ENCODE measurements at places on chromosomes 7 and 10. TPM values are rescaled to one million over a fixed set of nuclear protein-coding genes. Genes with fewer than 3 reads are reported as not detected.

The SUPV3L1 gene
- total RNA-seq, result 21.8 TPM

- H3K4me1 ChIP-seq, result peaks cover 5% of the 10 kb centered on the region
- H3K27me3 ChIP-seq, result no peaks in the 10 kb centered on the region
- peak; percentile 81 for DNase-seq
- H3K36me3 ChIP-seq, result no peaks in the 10 kb centered on the region
- H3K4me3 ChIP-seq, result no peak overlapping the region
These were observed 65.4 kb upstream of the TNS3 start for GRCh38 chr7:47647181-47647917.

GRCh38 chr10:93716766-93717165, 14.4 kb upstream of the FRA10AC1 start:
- no peaks in the 10 kb centered on the region for H3K27me3 ChIP-seq
- no peak for DNase-seq
- H3K27ac ChIP-seq, result no peak overlapping the region
- no peak overlapping the region for H3K4me3 ChIP-seq

DNA sequence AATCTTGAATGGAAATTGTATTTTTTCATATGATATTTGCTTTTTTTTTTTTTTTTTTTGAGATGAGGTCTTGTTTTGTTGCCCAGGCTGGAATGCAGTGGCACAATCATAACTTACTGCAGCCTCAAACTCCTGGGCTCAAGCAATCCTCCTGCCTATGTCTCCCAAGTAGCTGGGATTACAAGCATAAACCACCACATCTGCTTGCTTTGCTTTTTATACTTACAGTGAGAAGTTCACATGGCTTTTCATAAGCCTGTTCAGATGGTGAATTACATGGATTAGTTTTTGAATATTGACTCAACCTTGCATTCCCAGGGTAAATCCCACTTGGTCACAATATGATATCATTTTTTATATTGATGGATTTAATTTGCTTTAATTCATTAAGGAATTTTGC, 22.0 kb downstream of the LRRD1 start:
- no peaks in the 10 kb centered on the region for H3K36me3 ChIP-seq
- no peak overlapping the region for H3K4me3 ChIP-seq
- no peaks in the 10 kb centered on the region for H3K4me1 ChIP-seq
- H3K27me3 ChIP-seq, result no peaks in the 10 kb centered on the region
